Hematopoietic multipotent progenitor cell treated with erythropoietin and hydrocortisone succinate and interleukin-3 and kit ligand, for 6 days (in vitro differentiated cells): ENCODE measurements at places on chromosomes 6 and 20.

- peak; percentile 91 for DNase-seq
Measured at GRCh38 chr6:129936329-129937165, 75.4 kb upstream of the TMEM244 start.

GRCh38 chr6:21664314-21665109 is 71.0 kb downstream of the SOX4 start:
- peak; percentile 34 for DNase-seq

GRCh38 chr6:26065952-26066380 is 21.3 kb upstream of the HFE start:
- peak; percentile 96 for DNase-seq

- no peak for DNase-seq
Measured at GRCh38 chr6:135071541-135071940, 16.9 kb upstream of the HBS1L start.

- no peak for DNase-seq
Measured at GRCh38 chr20:24584538-24585356, 115.3 kb downstream of the SYNDIG1 start.

DNA sequence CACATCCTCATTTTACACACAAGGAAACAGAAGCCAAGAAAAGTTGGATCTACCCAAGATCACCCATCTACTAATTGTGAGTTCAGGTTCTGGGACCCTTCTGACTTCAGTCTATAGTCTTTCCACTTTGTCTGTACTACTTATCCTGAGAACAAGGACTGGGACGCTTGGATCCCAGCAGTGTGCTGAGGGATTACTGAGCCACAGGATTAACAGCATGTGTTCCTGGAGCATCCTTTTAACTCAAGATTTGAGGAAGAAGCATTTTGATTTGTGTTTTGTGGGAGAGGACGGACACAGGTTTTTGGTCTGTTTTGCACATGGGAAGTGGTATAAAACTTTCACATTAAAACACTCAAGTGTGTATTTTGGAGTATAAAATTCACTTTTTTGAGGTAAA is 4.4 kb downstream of the ENPP4 start:
- DNase-seq, result no peak

DNA sequence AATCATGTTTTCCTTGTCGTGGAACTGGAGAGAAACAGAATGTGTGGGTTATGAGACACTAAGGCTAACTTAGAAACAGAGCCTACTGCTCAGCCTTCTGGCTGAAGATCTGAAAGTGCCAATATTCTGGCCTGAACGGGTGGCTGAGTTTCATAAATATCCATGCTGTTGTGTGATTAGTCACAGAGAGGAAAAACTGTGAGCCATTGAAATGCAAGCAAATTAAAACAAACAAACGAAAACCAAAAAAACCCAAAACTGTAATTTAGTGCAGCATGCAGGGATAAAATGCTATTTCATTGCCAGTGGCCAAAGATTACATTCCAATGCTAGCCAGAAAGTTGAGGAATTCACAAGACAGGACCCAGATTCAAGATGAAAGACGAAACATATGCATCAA is 315.1 kb downstream of the UBE3D start:
- DNase-seq, result no peak

DNA sequence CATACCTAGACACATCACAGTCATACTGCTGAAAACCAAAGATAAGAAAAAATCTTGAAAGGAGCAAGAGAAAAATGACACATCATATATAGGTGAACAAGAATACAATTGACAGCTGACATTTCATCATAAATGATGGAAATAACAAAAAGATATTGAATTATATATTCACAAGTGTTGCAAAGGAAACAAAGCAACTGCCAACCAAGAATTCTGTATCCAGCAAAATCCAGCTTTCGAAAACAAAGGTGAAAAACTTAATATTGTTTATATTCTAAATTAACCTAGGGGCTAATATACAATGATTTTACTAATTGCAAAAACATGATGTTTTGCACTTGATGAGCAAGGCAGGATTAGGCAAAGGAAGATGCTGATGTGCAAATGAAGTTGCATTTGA is 84.3 kb downstream of the MOXD1 start:
- DNase-seq, result no peak
